ENCODE measurements at places on chromosomes 1 and 21. TPM values are rescaled to one million over a fixed set of nuclear protein-coding genes. Genes with fewer than 3 reads are reported as not detected.

TCP10L gene
- total RNA-seq = 0.70 TPM

OR2M7 gene
- total RNA-seq = not detected

KCNJ10 gene
- total RNA-seq = not detected

CRNN gene
- total RNA-seq = not detected

TIAM1 gene
- total RNA-seq = 0.75 TPM

SMPDL3B gene
- total RNA-seq = 1.1 TPM

HPCAL4 gene
- 0.29 TPM for total RNA-seq

S100A13 gene
- total RNA-seq = 170 TPM

PRDM16 gene
- total RNA-seq = 0.31 TPM

PCAT6 gene
- 1.4 TPM for total RNA-seq

ADCY10 gene
- total RNA-seq = 0.20 TPM

RGS4 gene
- total RNA-seq = 0.31 TPM

SPTA1 gene
- total RNA-seq = not detected

TAF13 gene
- 25.5 TPM for total RNA-seq

ALPL gene
- 0.14 TPM for total RNA-seq

AK5 gene
- 5.8 TPM for total RNA-seq

CHIA gene
- not detected for total RNA-seq

PM20D1 gene
- not detected for total RNA-seq

BRINP2 gene
- total RNA-seq = 0.18 TPM

CXADR gene
- 12.1 TPM for total RNA-seq

TAS1R1 gene
- total RNA-seq = not detected

TTC22 gene
- total RNA-seq = not detected

MLLT11 gene
- 16.9 TPM for total RNA-seq

PDE4B gene
- 12.6 TPM for total RNA-seq

CLCC1 gene
- total RNA-seq = 17.1 TPM

PCSK9 gene
- 3.7 TPM for total RNA-seq

VTCN1 gene
- not detected for total RNA-seq

LCE3D gene
- 1.8 TPM for total RNA-seq

RPTN gene
- total RNA-seq = 0.07 TPM

ZNF648 gene
- not detected for total RNA-seq

TNFRSF9 gene
- 3.6 TPM for total RNA-seq

LCE1C gene
- not detected for total RNA-seq

LRRC53 gene
- total RNA-seq = not detected

S100A1 gene
- 0.96 TPM for total RNA-seq

HCRTR1 gene
- not detected for total RNA-seq

MXRA8 gene
- 0.15 TPM for total RNA-seq

SHE gene
- total RNA-seq = 0.07 TPM

FAM72D gene
- 6.9 TPM for total RNA-seq

PLPPR4 gene
- total RNA-seq = not detected

SLC2A5 gene
- total RNA-seq = 0.13 TPM

CELA2A gene
- not detected for total RNA-seq

AMY1C gene
- total RNA-seq = not detected

GDAP2 gene
- 6.7 TPM for total RNA-seq

Data from A549 treated with ZK216348 at 1 μM for 4 hours (cell line).